Neural crest cell (in vitro differentiated cells): ENCODE measurements at places on chromosomes 7 and 10.

DNA sequence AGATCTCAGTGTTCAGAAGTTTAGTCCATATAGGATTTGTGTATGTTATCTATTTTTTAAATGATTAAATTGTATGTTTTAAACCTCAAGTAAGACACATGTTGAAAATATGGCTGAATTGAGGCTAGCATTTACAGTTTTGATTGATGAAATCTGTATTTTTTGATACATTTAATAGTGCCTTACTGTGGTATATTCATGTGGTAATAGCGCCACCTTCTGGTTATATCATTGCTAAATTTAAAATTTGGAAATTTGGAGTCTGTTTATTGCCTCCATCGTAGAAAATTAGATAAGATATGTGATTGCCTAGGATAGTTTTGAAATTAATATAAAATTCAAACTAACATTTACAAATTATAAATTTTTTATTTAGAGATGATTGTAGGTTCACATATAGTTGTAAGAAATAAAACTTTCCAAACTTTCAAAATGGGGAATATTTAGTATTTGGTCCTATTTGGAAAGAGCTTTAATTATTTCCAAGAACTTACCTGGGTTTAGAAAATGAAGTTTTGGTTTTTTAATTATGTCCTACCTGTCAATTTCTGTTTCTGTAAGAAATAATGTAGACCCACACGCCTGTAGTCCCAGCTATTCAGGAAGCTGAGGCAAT is 19.1 kb upstream of the ARMS2 start:
- DNase-seq: no peak

GRCh38 chr10:1154531-1155295 is 98.5 kb downstream of the WDR37 start:
- no peak for DNase-seq

GRCh38 chr10:5364890-5365338 is at the start of gene UCN3:
UCN3 (plus strand) TSS chr10:5364966; CDS start chr10:5373721, 8,755 bp downstream.
- DNase-seq: no peak

DNA sequence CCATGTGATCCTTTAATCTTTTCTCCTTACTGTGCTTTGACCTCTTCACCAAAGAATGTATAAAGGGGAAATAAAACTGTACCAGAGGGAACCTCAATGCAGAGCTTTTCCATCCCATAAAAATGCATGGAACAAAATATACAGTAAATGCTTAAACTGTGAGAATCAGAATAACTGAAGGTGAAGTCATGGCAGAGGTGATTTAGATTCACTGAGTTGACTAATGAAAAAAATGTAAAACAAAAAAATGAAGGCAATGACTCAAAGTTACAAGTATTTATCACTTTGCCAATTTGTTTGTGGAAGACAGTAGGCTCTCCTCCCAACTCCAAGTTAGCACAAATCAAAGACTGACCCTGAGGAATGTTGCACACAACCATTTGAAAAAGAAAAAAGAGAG is 1331.6 kb upstream of the SORCS1 start:
- no peak for DNase-seq

- DNase-seq: no peak
Observed at GRCh38 chr7:131293018-131293417, 34.7 kb upstream of the MKLN1 start.

DNA sequence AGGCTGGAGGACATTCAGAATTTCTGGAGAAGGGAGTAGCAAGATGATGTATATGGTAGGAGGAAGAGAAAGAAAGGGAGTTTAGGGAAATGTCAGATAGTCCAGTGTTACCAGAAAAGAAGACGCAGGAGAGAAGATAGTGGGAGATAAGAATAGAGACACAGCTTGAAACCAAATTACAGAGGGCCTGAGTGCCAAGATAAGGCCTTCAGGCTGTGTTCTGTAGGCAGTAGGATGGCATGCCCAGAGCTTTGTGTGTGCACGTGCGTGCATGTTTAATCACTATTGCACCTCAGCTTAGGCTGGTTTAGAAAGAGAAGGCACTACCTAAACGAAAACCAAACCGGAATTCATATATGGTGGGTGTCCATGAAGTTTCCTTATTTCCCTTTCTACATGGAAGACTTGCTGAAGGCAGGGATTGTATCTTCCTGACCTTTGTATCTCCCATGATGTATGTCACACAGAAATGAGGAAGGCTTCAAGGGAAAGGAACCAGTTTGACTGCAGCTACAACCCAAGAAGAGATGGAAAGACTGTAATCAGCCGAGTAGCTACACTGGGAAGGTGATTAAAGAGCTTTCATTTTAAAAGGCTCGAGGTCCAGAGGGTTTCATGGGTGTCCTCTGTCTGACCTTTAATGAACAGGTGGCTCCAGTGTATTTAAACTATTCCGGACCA is 35.8 kb upstream of the BHLHA15 start:
- no peak for DNase-seq

DNA sequence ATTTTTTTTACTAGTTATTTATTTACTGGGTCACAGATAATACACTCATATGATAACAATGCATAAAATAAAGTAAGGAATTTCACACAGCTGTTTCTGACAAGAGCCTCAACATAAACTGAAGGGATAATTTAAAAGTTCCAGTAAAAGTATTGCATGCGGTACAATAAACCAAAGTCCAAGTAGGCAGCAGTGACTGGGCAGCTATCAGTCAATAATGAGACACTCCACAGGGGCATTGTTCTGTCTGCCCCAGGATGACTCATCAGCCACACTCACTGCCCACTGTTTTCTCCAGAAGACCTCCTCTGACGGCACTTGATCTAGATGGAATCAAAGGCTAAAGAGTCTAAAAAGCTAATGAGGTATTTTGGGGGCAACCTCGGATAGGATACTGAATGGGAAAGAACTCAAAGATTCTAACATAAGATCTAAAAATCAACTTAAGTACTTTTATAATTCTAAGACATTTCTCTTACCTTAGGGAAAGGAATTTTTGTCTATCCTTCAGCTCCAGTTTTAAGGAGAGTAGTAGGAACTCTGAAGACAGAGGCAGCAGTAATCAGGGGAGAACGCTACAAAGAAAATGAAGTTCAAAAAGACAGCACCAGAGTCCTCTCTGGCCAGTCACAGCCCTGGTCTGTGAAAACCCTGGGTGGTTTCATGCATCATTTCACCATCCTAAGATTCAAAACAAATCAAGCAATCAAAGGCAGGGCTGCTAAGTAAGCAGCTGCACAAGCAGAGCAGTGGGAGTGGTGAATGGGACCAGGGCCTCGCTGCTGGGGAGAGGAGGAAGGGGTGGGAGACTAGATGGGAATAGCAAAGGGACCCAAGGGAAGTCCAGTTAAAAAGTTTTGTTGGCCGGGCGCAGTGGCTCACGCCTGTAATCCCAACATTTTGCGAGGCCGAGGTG is 175.1 kb downstream of the AVL9 start:
- no peak for DNase-seq
